ENCODE measurements at places on chromosomes 5 and 9. TPM values are rescaled to one million over a fixed set of nuclear protein-coding genes. Genes with fewer than 3 reads are reported as not detected.

PMPCA gene
- total RNA-seq = 88.4 TPM

GMCL2 gene
- total RNA-seq = not detected

MRRF gene
- 37.3 TPM for total RNA-seq

PCDHGA5 gene
- 0.11 TPM for total RNA-seq

PCDHGC4 gene
- not detected for total RNA-seq

PCDHGA3 gene
- total RNA-seq = not detected

LCN12 gene
- 3.4 TPM for total RNA-seq

GZMA gene
- not detected for total RNA-seq

ZFYVE16 gene
- 55.7 TPM for total RNA-seq

FREM1 gene
- total RNA-seq = 33.6 TPM
